Thyroid gland (tissue), 4 donors: ENCODE measurements at places on chromosomes 11 and 22. TPM values are rescaled to one million over a fixed set of nuclear protein-coding genes. Genes with fewer than 3 reads are reported as not detected.

- H3K4me3 ChIP-seq = no peak overlapping the region
- no peaks in the 10 kb centered on the region for H3K36me3 ChIP-seq
- peaks cover 7% of the 10 kb centered on the region for H3K4me1 ChIP-seq
- no peak for DNase-seq
Measured at GRCh38 chr22:50704510-50705218, 32.0 kb downstream of the SHANK3 start.

DNA sequence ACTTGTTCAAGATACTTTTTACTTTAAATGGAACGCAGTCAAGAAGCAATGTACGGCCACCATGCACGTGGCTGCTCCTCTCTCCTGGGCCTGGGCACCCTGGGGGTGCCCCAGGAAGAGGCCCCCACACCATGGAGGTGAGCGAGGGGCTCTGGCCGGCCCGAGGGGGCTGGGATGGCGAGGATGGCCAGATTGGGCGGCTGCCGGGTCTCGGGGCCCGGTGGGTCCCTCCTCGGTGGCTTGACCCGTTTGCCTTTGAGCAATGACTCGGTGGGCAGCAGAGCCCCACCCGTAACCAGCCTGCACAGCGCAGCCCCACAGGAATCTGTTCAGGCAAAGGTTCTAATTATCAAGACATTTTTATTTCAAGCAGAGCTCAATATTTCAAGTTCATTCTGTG lies 167.4 kb downstream of the BRD1 start:
- peaks cover 3% of the 10 kb centered on the region for H3K4me1 ChIP-seq
- H3K4me3 ChIP-seq = no peak overlapping the region
- H3K36me3 ChIP-seq = no peaks in the 10 kb centered on the region
- no peaks in the 10 kb centered on the region for H3K27me3 ChIP-seq

DNA sequence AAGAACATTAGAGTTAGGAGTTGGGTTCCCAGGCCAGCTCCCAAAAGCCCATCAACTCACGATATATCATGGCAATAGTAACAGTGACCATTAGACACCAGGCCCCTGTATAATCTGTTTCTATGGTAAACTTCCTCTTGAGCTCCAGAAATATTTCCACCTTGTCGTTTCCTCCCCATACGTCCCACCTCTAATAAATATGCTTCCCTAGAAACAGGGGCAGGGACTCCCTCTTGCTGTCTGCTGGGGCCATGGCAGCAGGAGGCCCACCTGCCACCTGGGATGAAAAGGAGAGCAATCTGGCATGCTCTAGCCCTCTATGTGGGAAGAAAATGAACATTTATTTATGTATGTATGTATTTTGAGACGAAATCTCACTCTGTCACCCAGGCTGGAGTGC lies 32.2 kb upstream of the AMOTL1 start:
- H3K27ac ChIP-seq = no peak overlapping the region
- DNase-seq = no peak
- peaks cover 3% of the 10 kb centered on the region for H3K4me1 ChIP-seq
- no peaks in the 10 kb centered on the region for H3K27me3 ChIP-seq
- no peaks in the 10 kb centered on the region for H3K36me3 ChIP-seq
- no peak overlapping the region for H3K4me3 ChIP-seq

- no peaks in the 10 kb centered on the region for H3K27me3 ChIP-seq
- DNase-seq = no peak
- H3K27ac ChIP-seq = no peak overlapping the region
- H3K4me1 ChIP-seq = peaks cover 26% of the 10 kb centered on the region
Measured at GRCh38 chr22:46998331-46998730, 235.9 kb downstream of the TBC1D22A start.

DNA sequence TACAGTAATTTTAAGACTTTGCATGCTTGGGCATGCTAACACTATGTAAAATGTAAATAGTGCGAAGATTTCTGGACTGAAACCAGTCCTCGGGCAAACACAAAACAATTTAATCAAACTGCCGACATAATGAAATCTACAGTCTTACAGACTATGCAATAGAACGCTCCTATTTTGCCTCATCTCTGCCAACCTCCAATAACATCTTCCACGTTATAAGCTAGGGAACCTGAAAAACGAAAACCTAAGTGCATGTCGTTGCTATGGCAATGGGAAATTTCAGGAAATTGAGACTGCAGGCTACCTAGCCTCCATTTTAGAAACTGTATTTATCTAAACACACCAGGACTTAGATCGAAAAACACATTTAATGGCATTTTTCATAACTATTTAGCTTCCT lies 1.1 kb downstream of the CSTF3 start:
- no peaks in the 10 kb centered on the region for H3K27me3 ChIP-seq
- H3K4me3 ChIP-seq = no peak overlapping the region
- peaks cover 21% of the 10 kb centered on the region for H3K4me1 ChIP-seq
- no peaks in the 10 kb centered on the region for H3K36me3 ChIP-seq
- no peak for DNase-seq

- H3K27me3 ChIP-seq = no peaks in the 10 kb centered on the region
- H3K4me3 ChIP-seq = no peak overlapping the region
- no peaks in the 10 kb centered on the region for H3K36me3 ChIP-seq
Measured at GRCh38 chr11:61637277-61637676, 42.9 kb upstream of the DAGLA start.

- DNase-seq = no peak
- peaks cover 40% of the 10 kb centered on the region for H3K4me1 ChIP-seq
- no peaks in the 10 kb centered on the region for H3K36me3 ChIP-seq
- H3K4me3 ChIP-seq = no peak overlapping the region
Measured at GRCh38 chr11:110095554-110095953, 2.4 kb downstream of the ZC3H12C start.

DNA sequence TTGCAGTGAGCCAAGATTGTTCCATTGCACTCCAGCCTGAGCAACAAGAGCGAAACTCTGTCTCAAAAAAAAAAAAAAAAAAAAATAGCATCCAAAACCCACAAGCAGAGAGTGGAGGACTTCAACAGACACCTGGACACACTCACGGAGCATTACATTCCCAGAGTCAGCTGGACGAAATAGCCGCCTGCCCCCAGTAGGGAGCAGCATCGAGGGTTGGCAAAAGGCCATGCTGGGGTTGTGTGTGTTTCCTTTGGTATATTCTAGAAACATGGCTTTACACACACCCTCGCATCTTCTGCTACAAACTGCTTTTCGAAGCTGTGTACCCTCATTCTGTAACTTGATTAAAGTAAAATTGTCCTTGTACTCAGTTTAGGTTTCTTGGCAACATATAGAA lies 5.3 kb downstream of the ADA2 start:
- no peak overlapping the region for H3K27ac ChIP-seq
- no peaks in the 10 kb centered on the region for H3K36me3 ChIP-seq

- peaks cover 3% of the 10 kb centered on the region for H3K4me1 ChIP-seq
- H3K4me3 ChIP-seq = no peak overlapping the region
- DNase-seq = no peak
- H3K27me3 ChIP-seq = no peaks in the 10 kb centered on the region
- H3K36me3 ChIP-seq = no peaks in the 10 kb centered on the region
Measured at GRCh38 chr22:20626811-20627210, 119.4 kb downstream of the MED15 start.

DNA sequence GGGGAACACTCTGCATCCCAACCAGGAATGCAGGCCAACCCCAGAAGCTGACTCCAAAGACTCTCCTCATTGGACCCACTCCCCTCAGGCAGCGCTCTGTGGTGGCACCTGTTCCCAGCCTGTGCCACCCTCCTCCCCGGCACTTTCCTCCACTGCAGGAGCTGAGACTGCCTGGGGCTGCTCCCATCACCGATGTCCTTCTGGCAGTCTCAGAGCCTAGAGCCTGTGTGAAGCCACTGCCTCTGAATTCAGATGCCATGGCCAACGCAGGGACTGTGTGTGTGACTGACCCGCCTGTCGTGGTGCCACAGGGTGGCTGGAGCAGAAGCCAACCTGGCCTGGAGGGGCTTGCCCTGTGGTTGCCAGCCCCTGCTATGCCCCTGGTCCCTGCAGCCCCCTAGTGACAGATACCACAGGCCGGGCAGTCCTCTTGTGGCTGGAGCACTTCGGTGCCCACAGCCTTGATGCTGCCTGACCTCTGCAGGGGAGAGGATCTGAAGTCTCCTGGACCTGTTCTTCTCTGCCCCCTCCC lies 43.2 kb downstream of the TBX1 start:
- H3K4me3 ChIP-seq = no peak overlapping the region
- DNase-seq = no peak
- no peaks in the 10 kb centered on the region for H3K36me3 ChIP-seq
- H3K4me1 ChIP-seq = peaks cover 16% of the 10 kb centered on the region

- H3K27ac ChIP-seq = no peak overlapping the region
- H3K27me3 ChIP-seq = no peaks in the 10 kb centered on the region
- H3K36me3 ChIP-seq = no peaks in the 10 kb centered on the region
Measured at GRCh38 chr22:17575681-17576080, 12.4 kb downstream of the SLC25A18 start.

DNA sequence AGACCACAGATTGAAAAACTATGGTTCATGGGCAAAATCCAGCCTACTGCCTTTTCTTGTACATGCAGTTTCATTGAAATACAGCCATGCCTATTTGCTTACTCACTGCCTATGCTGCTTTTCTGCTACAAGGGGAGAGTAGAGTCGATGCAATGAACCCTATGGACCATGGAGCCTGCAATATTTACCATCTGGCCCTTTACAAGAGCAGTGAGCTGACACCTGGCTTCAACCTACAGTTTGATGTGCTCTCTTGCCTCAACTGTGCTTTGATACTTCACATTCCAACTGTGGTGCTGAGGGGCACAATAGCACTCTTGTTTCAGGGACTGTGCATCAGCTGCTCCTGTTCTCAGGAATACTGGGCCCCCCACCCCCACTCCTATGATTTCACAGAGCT lies 239.5 kb upstream of the SORL1-AS1 start:
- no peaks in the 10 kb centered on the region for H3K27me3 ChIP-seq
- no peak overlapping the region for H3K27ac ChIP-seq
- peaks cover 26% of the 10 kb centered on the region for H3K4me1 ChIP-seq
- DNase-seq = no peak
- no peak overlapping the region for H3K4me3 ChIP-seq

- H3K27me3 ChIP-seq = no peaks in the 10 kb centered on the region
- no peak for DNase-seq
- H3K4me3 ChIP-seq = no peak overlapping the region
Measured at GRCh38 chr11:28615542-28615941, 507.4 kb downstream of the METTL15 start.

GRCh38 chr22:28229566-28230485 lies 310.8 kb upstream of the PITPNB start:
- no peaks in the 10 kb centered on the region for H3K36me3 ChIP-seq
- DNase-seq = no peak
- H3K27ac ChIP-seq = no peak overlapping the region
- H3K4me3 ChIP-seq = no peak overlapping the region
- peaks cover 17% of the 10 kb centered on the region for H3K4me1 ChIP-seq
- no peaks in the 10 kb centered on the region for H3K27me3 ChIP-seq

- H3K4me3 ChIP-seq = peak overlapping the region; percentile 62
- H3K27me3 ChIP-seq = no peaks in the 10 kb centered on the region
- H3K4me1 ChIP-seq = peaks cover 19% of the 10 kb centered on the region
Measured at GRCh38 chr11:44565953-44566949, 788 bp downstream of the CD82 start.

DNA sequence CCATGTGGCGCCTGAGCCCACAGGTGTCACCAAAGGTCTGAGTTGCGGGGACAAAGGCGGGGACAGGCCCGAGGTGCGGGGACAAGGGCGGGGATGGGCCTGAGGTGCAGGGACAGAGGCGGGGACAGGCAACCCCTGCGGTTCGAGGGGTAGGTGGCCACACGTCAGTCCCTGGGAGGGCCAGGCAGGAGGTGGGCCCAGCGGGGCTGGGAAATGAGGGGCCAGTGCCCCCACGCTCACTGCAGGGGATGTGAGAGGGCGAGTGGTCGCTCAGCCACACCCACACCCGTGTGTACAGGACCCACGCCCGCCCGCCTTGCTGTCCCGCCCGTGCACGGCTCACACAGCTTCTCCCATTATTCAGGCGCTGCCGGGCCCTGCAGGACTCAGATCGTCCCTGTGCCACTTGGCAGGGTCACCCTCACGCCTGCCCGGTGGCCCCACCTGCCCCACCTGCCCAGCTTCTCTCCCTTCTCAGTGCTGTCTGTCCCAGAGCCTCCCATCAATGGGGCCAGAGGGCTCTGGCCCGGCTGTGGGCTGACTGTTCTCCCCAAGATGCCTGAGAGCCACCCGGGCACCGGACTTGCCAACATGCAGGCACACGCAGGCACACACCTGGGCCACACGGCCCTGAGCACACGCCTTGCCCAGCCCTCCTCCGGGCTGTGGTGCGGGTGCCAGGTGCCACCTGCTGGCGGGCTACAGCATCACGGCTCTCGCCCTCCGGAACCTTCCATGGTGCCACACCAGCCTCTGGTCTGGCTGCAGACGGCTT lies 14.2 kb upstream of the MUC6 start:
- no peak overlapping the region for H3K27ac ChIP-seq
- H3K27me3 ChIP-seq = no peaks in the 10 kb centered on the region
- H3K4me1 ChIP-seq = peaks cover 4% of the 10 kb centered on the region
- no peak overlapping the region for H3K4me3 ChIP-seq

- no peak for DNase-seq
- H3K27ac ChIP-seq = no peak overlapping the region
- no peaks in the 10 kb centered on the region for H3K27me3 ChIP-seq
- H3K36me3 ChIP-seq = no peaks in the 10 kb centered on the region
- H3K4me3 ChIP-seq = no peak overlapping the region
Measured at GRCh38 chr11:31856248-31856647, 45.1 kb upstream of the PAX6 start.

DNA sequence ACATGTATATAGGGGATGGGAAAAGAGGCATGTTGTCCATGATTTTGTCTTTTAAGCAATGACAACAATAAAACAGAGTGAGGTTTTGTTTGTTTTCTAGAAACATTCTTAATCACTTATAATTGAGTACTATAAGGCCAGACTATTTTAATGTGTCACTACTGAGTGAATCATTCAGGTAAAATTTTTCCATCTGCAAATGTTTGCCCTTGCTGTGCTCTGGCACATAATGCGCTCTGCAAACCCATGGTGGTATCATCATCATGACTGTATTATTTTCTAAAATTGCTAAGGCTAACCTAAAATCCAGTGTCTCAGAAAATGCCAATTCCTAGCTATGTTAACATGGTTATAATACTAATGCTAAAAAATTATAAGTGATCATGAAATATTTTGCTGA lies 261.2 kb downstream of the CADM1 start:
- H3K27me3 ChIP-seq = no peaks in the 10 kb centered on the region
- H3K27ac ChIP-seq = no peak overlapping the region
- no peaks in the 10 kb centered on the region for H3K36me3 ChIP-seq
- no peak for DNase-seq
- no peaks in the 10 kb centered on the region for H3K4me1 ChIP-seq

Gene OLFML1
- total RNA-seq = 3.4 TPM

Gene PDHX
- total RNA-seq = 35.2 TPM

Gene OR5P2
- not detected for total RNA-seq

Gene KCTD14
- total RNA-seq = 11.6 TPM

Gene TIGD3
- total RNA-seq = 0.34 TPM

Gene KCNQ1OT1
- total RNA-seq = 4.1 TPM

Gene OR6A2
- total RNA-seq = 0.27 TPM

Gene GGT5
- total RNA-seq = 99.3 TPM

Gene MCHR1
- total RNA-seq = not detected

Gene SNX15
- total RNA-seq = 19.1 TPM

Gene SULT4A1
- not detected for total RNA-seq

Gene THY1
- total RNA-seq = 43.4 TPM
